EL (cell line): ENCODE measurements at places on chromosomes 16 and 17.

- peak; percentile 71 for DNase-seq
Observed at GRCh38 chr16:49856672-49857330, 889 bp upstream of the ZNF423 start.

DNA sequence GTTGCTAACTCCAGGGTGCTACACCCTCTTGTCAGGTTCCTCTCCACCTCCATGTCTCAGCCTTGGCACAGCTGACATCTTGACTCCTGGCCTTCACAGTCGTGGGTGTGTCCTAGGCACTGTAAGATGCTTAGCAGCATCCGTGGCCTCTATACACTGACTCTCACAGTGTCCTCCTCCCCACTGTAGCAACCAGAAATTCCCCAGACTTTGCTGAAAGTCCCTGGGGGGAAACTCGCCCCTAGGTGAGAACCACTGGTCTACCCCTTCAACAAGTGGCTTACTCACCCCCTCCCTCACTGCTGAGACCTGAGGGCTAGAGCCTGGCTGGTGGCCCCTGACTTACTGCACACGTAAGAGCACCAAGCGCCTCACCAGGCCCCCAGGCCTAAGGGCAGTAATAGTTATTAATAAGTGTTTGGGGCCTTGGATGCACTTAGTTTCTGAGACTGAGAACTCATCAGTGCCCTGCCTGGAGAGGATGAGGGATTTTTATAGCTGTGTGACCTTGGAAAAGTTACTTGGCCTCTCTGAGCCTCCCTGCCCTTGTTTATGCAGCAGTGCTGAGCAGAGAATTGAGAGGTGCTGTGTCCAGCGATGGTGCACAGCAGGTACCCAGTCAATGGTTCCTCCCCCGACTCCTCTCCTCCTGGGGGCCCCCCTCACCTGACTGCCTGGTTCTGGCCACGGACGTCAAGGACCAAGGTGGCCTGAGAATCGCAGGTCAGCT is 67.1 kb downstream of the RMI2 start:
- DNase-seq: no peak

DNA sequence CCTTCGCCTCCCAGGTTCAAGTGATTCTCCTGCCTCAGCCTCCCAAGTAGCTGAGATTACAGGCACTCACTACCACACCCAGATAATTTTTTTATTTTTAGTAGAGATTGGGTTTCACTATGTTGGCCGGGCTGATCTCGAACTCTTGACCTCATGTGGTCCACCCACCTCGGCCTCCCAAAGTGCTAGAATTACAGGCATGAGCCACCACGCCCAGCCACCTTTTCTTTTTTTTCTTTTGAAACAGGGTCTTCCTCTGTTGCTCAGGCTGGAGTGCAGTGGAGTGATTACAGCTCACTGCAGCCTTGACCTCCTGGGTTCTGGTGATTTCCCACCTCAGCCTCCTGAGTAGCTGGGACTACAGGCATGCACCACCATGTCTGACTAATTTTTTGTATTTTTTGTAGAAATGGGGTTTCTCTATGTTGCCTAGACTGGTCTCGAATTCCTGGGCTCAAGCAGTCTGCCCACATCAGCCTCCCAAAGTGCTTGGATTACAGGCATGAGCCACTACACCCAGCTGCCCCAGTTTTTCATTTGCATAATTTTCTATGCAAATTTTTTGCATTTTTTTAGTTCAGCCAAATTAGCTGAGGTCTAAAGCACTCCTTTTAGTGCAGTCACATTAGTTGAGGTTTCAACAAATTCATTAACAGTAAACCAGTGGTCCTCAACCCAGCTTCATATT is 11.3 kb downstream of the WWP2 start:
- no peak for DNase-seq

- DNase-seq: no peak
Observed at GRCh38 chr17:15284537-15284936, 19.4 kb upstream of the PMP22 start.

DNA sequence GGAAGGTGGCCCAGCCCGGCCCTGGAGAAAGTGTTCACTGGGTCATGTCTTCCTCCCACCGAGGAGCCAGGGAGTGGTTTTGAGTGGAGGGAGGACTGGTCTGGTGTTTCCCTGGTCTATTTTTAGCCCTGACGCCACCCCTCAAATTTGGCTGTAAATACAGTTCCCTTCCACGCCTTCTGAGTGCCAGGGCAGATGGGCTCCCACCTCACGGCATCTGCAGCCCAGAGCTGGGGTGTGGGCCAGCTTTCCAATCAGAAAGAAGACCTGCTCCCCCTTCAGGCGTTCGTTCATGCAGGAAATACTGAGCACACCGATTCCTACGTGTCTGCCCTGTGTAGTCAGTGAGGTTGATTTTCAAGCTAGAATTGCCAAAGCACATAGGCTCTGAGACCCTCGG is 53.7 kb downstream of the SNX20 start:
- peak; percentile 26 for DNase-seq

DNA sequence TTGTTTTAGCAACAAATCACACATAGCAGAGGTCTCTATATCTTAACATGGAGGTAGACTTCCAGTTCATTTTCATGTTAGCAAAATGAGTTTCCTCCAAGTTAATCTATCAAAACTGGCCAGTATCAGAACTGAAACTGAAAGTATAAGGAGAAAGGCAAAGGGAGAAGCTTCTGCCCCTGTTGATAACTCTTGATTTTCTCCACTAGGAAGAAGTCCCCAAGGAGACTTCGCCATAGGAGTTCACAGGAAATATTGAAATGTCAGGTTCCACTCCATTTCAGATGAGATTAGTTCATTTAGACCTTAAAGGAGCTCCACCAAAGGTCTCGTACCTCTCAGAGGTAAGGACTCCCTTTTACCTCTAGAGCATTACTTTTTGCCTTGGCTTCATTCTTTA is 1.2 kb upstream of the OGFOD3 start:
- DNase-seq: no peak

GRCh38 chr16:68344252-68344651 is 33.4 kb downstream of the PRMT7 start:
- DNase-seq: no peak

- no peak for DNase-seq
Observed at GRCh38 chr16:1631931-1632637, 19.9 kb downstream of the CRAMP1 start.

GRCh38 chr17:35866341-35866950 is 2.2 kb downstream of the HEATR9 start:
- DNase-seq: peak; percentile 23

DNA sequence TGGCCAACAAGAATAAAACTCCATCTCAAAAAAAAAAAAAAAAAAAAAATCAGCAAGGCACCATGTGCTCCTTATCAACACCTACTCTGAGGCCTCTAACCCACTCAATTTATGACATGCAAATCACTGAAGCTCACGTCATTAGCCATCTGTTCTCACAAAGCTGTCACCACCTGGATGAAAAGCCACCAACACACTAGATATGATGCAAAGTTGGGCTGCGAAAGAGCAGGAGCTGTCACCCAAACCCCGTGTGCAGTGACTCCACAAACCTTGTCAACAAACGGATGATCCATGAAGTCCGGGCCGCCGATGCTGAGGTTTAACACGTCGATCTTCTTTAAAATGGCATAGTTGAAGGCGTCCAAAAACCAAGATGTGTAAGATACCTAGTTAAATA is 25.3 kb downstream of the MBTPS1 start:
- DNase-seq: no peak

DNA sequence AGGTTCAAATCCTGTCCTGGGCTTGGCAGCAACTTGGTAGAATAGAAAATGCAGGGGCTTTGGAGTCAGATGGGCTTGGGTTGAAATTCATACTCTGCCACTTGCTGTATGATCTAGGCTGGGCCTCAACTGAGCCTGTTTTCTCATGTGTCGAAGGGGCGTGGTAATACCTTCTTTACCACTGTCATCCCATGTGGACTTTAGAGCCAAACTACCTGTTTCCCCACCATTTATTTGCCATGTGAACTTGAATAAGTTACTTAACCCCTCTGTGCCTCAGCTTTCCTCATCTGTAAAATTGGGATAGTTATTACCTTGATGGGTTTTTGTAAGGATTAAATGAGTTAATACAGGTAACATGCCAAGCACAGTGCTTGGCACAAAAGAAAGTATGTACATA is 106.0 kb downstream of the COPRS start:
- no peak for DNase-seq

- no peak for DNase-seq
Observed at GRCh38 chr16:27641260-27641659, 91.3 kb downstream of the KATNIP start.

DNA sequence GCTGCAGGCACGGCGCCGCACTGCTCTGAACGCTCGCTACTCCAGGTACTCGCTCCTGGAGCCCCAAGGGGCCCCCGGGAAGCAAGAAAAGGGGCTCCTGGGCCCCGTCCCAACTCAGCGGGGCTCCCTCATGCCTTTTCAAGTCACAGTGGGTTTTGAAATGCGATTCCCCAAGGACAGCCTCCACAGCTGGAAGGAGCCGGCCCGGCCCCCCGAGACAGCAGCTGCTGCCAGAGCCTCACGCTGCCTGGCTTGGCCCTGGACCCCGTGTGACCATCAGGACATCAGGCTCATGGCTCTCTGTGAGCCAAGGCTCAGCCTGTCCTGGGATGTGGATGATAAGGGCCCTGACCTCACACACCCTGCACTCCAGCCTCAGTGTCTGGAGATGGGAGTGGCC is 80.6 kb downstream of the LMF1 start:
- DNase-seq: no peak

GRCh38 chr16:67184995-67185650 is 1.4 kb upstream of the MATCAP1 start:
- peak; percentile 93 for DNase-seq

GRCh38 chr16:64486561-64486960 is 635.3 kb downstream of the CDH11 start:
- DNase-seq: no peak

DNA sequence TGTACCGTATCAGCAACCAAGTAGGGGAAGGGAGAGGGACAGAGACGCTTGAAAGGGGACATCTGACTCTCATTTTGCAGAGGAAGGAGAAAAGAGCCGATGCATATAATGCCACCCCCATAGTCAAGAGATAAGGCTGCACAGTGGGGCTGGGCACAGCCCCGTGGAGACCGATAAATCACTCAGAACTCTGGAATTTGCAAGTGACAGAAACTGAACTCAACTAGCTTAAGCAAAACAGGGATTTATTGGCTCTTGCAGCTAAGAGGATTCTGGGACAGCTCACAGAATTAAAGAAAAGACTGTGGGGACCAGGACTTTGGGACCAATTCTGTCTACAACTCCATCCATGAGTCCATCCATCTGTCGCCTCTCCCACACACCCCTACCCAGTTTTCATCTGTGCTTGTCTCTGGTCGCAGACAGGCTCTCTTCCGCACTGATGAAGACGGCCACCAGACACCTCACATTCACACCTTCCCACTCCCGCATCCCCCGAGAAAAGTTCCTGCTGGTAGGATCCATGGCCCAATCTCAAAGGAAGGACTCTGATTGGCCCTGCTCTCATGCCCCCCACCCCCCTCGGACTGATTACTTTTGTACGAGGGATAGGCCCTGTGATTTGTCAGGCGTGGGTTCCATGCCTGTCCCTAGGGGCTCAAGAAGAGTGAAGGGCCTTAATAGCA is 105.9 kb upstream of the RPL38 start:
- no peak for DNase-seq

GRCh38 chr16:51225878-51226277 is 74.8 kb upstream of the SALL1 start:
- DNase-seq: no peak

GRCh38 chr17:74497471-74497870 is 31.0 kb downstream of the CD300A start:
- DNase-seq: no peak

DNA sequence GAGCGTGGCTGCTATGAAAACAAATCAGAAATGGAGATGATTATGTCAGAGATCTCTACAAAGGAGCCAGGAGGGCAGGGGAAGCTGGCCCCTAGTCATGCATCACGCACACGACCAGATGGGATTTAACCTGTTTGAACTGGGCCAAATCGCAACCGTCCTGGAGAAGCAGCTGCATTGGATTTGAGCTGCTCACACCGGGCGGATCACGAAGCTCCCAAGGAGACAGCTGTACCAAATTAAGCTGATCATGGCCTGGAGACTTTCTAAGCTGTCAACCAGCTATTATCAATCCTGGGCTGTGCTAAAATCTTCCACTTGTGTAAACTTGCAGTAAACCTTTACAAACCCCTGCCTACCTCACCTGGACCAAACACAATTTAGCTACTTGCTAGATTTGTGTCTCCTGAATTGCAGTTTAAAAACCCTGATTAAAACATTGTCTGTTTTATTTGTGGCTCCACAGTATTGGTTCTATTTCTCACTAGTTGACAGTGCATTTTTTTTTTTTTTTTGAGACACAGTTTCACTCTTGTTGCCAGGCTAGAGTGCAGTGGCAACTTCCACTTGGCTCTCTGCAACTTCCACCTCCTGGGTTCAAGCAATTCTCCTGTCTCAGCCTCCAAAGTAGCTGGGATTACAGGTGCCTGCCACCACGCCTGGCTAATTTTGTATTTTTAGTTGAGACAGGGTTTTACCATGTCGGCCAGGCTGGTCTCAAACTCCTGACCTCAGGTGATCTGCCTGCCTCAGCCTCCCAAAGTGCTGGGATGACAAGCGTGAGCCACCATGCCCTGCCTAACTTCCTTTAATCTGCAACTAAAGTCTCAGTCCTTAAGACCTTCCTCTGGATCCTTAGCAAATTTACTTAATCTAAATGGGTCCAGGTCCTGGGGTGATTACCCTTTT is 98.3 kb upstream of the GRIN2A start:
- no peak for DNase-seq

GRCh38 chr17:31792007-31792585 is 66.9 kb downstream of the COPRS start:
- no peak for DNase-seq

- no peak for DNase-seq
Observed at GRCh38 chr17:13478326-13478830, 123.4 kb downstream of the HS3ST3A1 start.

GRCh38 chr16:8751481-8752311 is 45.7 kb downstream of the TMEM186 start:
- DNase-seq: peak; percentile 78

DNA sequence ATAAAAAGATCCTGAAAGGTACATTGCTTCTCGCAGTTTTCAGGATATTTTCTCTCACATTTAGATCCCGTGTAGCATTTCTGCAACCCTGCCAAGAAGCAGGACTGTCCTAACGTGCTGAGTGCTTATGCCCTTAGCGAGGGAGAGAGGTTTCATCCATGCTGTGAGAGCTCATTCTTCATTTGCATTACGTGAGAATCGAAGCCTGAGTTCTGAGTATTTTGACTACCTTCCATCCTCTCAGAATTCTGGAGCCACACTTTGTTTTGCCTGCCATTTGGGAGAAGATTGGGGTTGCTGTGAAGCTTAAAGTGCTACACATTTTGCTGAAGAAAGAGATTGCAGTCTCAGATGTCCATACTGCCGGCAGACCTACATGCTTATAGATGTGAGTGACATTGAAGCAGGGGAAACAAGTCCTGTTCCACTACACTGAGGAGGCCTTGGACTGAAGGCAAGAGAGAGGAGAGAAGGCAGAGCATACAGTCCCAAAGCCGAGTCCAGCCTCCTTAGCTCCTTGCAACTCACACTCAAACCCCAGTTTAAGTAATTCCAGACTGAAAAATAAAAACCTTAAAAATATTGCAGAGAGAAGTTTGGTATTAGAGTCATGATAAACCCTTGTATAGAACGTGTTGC is 183.0 kb downstream of the PRKCA start:
- no peak for DNase-seq
